SJCRH30 (cell line): ENCODE measurements at places on chromosomes 5 and 9. TPM values are rescaled to one million over a fixed set of nuclear protein-coding genes. Genes with fewer than 3 reads are reported as not detected.
A peak's percentile ranks its signal among the peaks of the same experiment; 100 is the strongest.

Gene ZBED3
- total RNA-seq: 2.8 and 3.8 TPM in 2 replicates

Gene STKLD1
- 1.7 and 1.8 TPM in 2 replicates for total RNA-seq

Gene BTNL8
- not detected in 2 replicates for total RNA-seq

Gene PCDHB4
- 0.25 and 0.42 TPM in 2 replicates for total RNA-seq

Gene PRLR
- not detected in 2 replicates for total RNA-seq

Gene GLIPR2
- total RNA-seq: 26.3 and 27.1 TPM in 2 replicates

Gene HOMER1
- 15.7 and 18.3 TPM in 2 replicates for total RNA-seq

Gene TMEM167A
- 113 and 118 TPM in 2 replicates for total RNA-seq

Gene COL15A1
- total RNA-seq: 7.5 and 7.6 TPM in 2 replicates

Gene GCNT4
- total RNA-seq: 0.02 and 0.05 TPM in 2 replicates

DNA sequence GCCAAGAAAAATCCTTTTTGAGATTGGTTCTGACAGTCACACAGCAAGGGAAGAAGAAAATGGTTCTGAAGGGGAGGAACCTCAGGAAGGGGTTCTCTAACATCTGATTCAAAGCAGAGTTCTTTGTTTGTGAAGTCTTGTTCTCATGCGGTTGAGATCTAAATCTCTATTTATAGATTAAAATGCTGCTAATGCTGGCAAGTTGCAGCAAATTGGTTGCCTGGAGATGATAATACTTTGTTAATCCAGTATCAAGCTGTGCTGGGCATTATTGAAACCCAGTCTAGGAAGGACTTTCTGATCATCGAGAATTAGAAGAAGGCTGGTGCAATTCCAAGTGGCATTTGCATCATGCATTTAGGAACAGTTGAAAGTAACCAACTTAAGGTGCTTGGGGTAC is 34.0 kb upstream of the SLC28A3 start:
- H3K27ac ChIP-seq: no peak overlapping the region
- peaks cover 15% of the 10 kb centered on the region; the same call in 1 of the 2 replicates for H3K27me3 ChIP-seq
- no peaks in the 10 kb centered on the region for H3K36me3 ChIP-seq
- H3K4me1 ChIP-seq: no peaks in the 10 kb centered on the region

- DNase-seq: no peak
- H3K4me1 ChIP-seq: no peaks in the 10 kb centered on the region
- H3K27me3 ChIP-seq: no peaks in the 10 kb centered on the region
- no peak overlapping the region for H3K4me3 ChIP-seq
- H3K27ac ChIP-seq: no peak overlapping the region
- no peaks in the 10 kb centered on the region for H3K36me3 ChIP-seq
Measured at GRCh38 chr5:89769975-89770374, 639.6 kb downstream of the CETN3 start.

GRCh38 chr5:57696825-57697570 is 214.4 kb upstream of the ACTBL2 start:
- H3K4me1 ChIP-seq: peaks cover 61% of the 10 kb centered on the region
- no peaks in the 10 kb centered on the region for H3K27me3 ChIP-seq

GRCh38 chr9:126676685-126677143 is 63.0 kb downstream of the LMX1B start:
- DNase-seq: no peak
- H3K36me3 ChIP-seq: no peaks in the 10 kb centered on the region
- H3K4me1 ChIP-seq: peaks cover 32% of the 10 kb centered on the region
- no peak overlapping the region for H3K27ac ChIP-seq
- no peaks in the 10 kb centered on the region for H3K27me3 ChIP-seq

DNA sequence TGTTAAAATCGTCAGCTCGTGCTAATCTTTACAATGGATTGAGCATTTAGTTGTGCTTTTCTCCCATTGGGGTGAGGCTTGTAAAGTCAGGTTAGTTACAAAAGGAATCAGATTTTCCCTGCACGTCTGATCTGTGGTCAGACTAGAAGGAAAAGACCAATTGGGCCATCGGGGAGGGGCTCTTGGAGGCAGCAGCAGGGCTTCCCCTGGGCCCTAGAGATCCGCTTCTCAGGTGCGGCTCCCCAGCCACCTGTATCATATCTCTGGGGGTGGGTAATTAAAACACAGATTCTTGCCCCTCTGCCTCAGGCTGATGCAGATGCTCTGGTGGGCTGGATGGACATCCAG is 200.3 kb downstream of the HSPA4 start:
- H3K4me3 ChIP-seq: peak overlapping the region; percentile 35
- no peaks in the 10 kb centered on the region for H3K36me3 ChIP-seq
- peak overlapping the region; percentile 61 for H3K27ac ChIP-seq
- DNase-seq: no peak

- DNase-seq: peak; percentile 1
- H3K36me3 ChIP-seq: no peaks in the 10 kb centered on the region
- H3K4me3 ChIP-seq: no peak overlapping the region
- no peaks in the 10 kb centered on the region for H3K4me1 ChIP-seq
- H3K27ac ChIP-seq: no peak overlapping the region
Measured at GRCh38 chr9:93292664-93293328, 108.9 kb downstream of the WNK2 start.

GRCh38 chr9:122394265-122395125 is 23.7 kb downstream of the PTGS1 start:
- DNase-seq: peak; percentile 65
- H3K36me3 ChIP-seq: no peaks in the 10 kb centered on the region
- H3K4me1 ChIP-seq: peaks cover 21% of the 10 kb centered on the region
- peak overlapping the region; percentile 1; the same call in 1 of the 2 replicates for H3K27ac ChIP-seq
- H3K4me3 ChIP-seq: no peak overlapping the region

DNA sequence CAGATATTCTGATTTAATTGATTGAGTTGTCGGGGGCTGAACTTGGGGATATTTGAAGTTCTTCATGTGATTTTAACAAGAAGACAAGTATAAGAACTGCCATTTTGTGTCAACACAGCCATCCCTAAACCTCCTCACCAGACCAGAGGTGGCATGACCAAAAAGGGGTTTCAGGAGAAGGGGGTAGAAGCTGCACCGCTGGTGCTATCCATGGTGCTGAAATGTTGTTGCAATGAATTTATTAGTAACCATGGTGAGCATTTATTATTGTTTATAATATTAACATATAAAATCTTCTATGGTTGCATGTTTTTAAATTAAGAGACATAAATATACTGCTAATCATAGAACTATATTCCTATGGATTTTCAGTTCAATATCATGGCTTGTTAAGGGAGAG is 72.3 kb downstream of the GNA14 start:
- H3K4me3 ChIP-seq: no peak overlapping the region
- H3K27me3 ChIP-seq: no peaks in the 10 kb centered on the region; the same call in 1 of the 2 replicates
- H3K36me3 ChIP-seq: no peaks in the 10 kb centered on the region
- no peak overlapping the region for H3K27ac ChIP-seq
- peak; percentile 75 for DNase-seq

DNA sequence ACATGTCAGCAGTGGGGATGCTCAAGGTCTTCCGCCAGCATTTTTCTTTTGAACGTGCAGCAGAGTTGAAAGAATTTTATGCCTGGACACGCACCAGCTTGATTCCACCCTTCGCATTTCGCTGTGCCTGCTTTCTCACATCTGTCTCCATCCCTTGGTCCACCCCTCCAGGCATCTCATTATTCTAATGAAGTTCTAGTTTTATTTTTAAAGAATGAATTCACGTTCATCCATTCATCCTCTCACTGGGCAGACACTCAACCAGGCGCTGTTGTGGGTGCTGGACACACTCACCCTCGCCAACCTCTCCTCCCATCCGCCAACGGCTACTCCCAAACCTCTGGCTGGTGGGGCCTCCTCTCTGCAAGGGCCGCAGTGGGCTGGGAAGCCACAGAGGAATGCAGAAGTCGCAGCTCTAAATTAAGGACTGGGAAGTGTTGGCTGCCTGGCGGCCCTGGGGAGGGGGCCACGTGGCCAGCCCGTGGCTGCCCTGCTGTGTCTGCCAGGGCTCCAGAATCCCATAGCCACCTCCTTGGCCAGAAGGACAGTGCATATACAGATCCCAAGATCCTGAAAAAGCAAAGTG is 6.7 kb downstream of the SUSD3 start:
- H3K36me3 ChIP-seq: no peaks in the 10 kb centered on the region
- H3K4me3 ChIP-seq: no peak overlapping the region
- no peak for DNase-seq
- H3K27me3 ChIP-seq: no peaks in the 10 kb centered on the region
- peaks cover 21% of the 10 kb centered on the region for H3K4me1 ChIP-seq
- H3K27ac ChIP-seq: peak overlapping the region; percentile 44

DNA sequence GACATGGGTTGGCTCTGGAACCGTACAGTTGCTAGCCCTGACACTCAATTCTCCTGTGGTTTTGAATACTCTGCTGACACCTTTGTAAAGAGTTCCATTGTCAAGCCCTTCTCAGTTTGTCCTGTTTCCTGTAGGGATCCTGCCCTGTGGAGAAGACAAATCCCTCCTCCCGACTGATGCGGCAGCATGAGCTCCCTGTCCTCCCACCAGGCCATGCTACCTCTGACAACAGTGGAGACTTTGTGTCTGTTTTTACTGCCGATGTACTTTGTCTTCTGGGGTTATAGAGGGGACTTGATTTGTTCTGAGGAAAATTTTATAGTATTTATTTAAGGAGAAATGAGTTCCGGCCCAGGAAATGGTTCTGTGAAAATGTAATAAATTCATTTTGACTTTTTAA is 57.8 kb downstream of the PRLR start:
- no peaks in the 10 kb centered on the region for H3K36me3 ChIP-seq
- DNase-seq: no peak

- H3K4me3 ChIP-seq: no peak overlapping the region
Measured at GRCh38 chr5:170738840-170739239, 44.7 kb upstream of the GABRP start.

- DNase-seq: peak; percentile 48
- no peaks in the 10 kb centered on the region for H3K27me3 ChIP-seq
- no peak overlapping the region for H3K4me3 ChIP-seq
Measured at GRCh38 chr5:171858303-171858702, 72.7 kb downstream of the SMIM23 start.

DNA sequence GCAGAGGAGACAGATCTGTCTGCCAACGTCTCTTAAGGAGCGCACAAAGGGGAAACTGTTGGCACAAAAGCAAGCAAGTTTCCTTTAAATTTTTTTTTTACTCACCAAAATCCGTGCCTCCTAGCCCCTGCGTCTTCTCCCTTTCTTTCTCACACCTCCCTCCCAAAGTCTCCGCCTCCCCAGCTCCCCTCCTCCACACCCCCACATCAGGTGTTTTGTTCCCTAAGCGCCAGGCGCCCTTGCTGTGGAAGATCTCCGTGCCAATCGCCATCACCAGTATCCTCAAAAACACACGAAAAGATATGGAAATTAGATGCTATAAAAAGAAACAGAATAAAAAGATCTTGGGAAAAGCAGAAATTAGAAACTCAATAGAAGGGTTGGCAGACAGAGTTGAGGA is 87.6 kb downstream of the DRD1 start:
- no peaks in the 10 kb centered on the region for H3K27me3 ChIP-seq
- no peak overlapping the region for H3K27ac ChIP-seq
- H3K36me3 ChIP-seq: no peaks in the 10 kb centered on the region
- H3K4me1 ChIP-seq: peaks cover 6% of the 10 kb centered on the region; the same call in 1 of the 2 replicates
- no peak overlapping the region for H3K4me3 ChIP-seq
- DNase-seq: no peak

DNA sequence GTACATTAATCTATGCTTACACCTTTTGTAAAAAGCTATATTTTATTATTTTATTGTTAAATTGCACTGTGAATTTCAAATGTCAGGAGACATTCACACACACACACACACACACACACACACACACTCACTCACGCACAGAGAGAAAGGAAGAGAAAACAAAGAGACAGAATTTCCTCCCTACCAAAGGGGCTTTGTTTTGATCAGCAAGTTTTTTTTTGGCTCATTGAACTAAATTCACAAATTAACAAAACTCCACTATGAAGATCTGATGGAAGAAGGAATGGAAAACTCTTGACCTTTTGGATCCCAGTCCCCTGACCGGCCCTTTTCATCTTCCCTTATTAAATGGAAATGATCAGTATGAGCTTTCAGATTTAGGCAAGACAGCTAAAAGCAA is 161.2 kb downstream of the PDE4D start:
- no peaks in the 10 kb centered on the region; the same call in 1 of the 2 replicates for H3K36me3 ChIP-seq
- H3K27ac ChIP-seq: no peak overlapping the region
- H3K27me3 ChIP-seq: no peaks in the 10 kb centered on the region
- H3K4me1 ChIP-seq: 0 out of 2 replicates have a peak, but pooled peaks cover 4% of the 10 kb centered on the region
- H3K4me3 ChIP-seq: no peak overlapping the region

DNA sequence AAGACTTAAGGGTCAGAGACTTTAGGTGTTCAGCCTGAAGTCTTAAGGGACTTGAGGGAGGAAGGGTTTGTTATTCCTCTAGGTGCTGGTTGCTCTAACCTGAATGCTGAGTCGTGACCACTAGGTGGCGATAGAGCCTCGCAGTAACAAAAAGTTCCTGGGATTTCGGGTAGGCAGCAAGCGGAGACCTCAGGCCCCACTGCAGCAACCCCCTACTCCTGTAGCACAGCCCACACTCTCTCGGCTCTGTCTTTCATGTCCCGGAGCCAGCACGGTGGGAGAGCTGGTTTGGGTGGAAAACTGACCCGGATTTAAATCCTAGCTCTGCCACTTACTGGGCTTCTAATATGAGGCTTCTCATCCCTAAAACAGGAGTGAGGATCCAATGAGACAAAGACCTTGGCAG is 100.3 kb upstream of the PANK3 start:
- H3K27me3 ChIP-seq: no peaks in the 10 kb centered on the region
- H3K4me3 ChIP-seq: no peak overlapping the region

GRCh38 chr9:127979333-127980059 is 1.3 kb downstream of the EEIG1 start:
- H3K4me3 ChIP-seq: peak overlapping the region; percentile 68
- H3K27ac ChIP-seq: no peak overlapping the region
- H3K4me1 ChIP-seq: peaks cover 23% of the 10 kb centered on the region
- H3K27me3 ChIP-seq: 0 out of 2 replicates have a peak, but pooled peaks cover 3% of the 10 kb centered on the region

DNA sequence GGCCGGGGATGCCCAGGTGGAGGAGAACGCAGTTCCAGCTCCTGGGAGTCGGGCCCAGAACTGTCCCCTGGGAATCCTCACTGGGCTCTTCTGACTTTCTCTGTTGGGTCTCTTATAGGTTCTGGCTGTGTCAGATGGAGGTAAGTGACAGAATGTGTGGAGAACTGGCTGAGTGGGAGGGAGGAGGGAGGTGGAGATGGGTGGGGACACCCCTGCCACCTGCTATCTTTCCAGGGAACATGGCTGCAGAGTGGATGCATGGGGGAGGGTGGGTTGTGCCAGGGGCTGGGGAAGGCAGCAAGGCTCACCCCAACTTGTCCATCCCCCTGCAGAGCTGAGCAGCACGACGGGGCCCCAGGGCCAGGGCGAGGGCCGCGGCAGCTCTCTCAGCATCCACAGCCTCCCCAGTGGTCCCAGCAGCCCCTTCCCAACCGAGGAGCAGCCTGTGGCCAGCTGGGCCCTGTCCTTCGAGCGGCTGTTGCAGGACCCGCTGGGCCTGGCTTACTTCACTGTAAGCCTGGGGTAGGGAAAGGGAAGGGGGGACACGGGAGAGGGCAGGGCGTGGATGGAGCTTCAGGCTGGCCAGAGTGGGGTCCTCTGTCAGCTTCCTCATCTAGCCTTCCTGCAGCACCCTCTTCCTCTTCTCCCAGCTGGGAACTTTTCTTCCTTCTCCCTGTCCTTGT is 8.3 kb downstream of the RGS14 start:
- no peaks in the 10 kb centered on the region for H3K36me3 ChIP-seq
- H3K4me1 ChIP-seq: peaks cover 12% of the 10 kb centered on the region; the same call in 1 of the 2 replicates
- DNase-seq: no peak
